ENCODE measurements at places on chromosomes 3 and 15.

DNA sequence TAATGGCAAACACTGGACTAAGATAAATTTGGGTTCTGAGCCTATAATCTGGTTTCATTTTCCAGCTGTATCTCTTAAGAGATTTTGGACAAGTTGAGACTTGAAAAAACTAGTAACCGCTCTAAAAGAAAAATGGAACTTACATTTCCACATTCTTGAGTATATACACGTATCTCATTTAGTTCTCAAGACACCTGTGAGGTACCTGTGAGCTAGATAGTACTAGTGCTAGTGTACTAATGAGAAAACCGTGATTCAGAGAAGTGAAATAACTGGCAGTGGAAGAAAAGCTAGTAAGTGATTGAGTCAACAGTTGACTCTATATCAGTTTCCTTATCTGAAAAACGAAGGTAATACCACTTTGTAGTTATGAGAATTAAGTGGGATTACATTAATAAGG lies 62.2 kb upstream of the PAQR5 start:
- no peak for DNase-seq

- no peak for DNase-seq
Measured at GRCh38 chr15:100705841-100706240, 103.5 kb downstream of the ASB7 start.

- DNase-seq, result no peak
Measured at GRCh38 chr3:35677797-35678196, 38.5 kb downstream of the ARPP21 start.

DNA sequence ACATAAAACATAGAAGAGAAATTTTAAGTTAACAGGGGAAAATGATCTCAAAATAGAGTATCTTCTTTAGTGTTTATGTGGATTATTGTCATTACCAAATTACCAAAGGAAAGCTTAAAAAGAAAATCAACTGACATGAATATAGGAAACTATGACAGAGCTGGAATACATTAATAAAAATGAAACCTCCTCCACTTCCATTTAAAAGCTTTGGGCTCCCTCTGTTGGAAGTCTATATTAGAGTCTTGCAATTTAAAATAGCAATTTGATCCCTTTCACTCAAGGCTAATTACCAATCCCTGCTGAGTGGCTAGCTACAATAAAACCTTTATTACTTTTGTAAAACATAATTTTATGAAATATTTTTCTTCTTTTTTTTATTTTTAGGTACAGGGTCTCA lies 61.4 kb upstream of the IMPG2 start:
- peak; percentile 35 for DNase-seq

GRCh38 chr3:129425213-129425612 lies 3.2 kb downstream of the EFCAB12 start:
- no peak for DNase-seq

- no peak for DNase-seq
Measured at GRCh38 chr3:8103954-8104353, 397.7 kb upstream of the LMCD1 start.

All from eye (tissue), 1 donor.